ENCODE measurements at places on chromosomes 2 and 18.

DNA sequence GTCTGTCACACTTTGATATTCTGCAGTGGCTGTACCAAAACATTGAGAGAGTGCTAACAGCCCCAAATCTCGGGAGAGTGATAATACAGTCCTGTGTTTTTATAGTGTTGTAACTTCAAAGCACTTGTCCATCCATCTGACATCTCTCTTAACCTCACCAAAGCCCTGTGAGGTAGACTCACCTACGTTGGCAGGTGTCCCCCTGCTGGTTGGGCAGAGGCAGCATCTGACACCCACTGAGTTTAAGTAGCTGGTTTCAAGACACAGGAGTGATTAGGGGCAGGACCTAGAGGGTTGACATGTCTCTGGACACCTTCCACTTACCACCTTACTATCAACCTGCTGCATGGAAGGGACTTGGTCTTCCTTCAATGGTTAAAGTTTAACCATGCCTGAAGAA, 22.9 kb downstream of the COLEC12 start:
- no peak for DNase-seq

DNA sequence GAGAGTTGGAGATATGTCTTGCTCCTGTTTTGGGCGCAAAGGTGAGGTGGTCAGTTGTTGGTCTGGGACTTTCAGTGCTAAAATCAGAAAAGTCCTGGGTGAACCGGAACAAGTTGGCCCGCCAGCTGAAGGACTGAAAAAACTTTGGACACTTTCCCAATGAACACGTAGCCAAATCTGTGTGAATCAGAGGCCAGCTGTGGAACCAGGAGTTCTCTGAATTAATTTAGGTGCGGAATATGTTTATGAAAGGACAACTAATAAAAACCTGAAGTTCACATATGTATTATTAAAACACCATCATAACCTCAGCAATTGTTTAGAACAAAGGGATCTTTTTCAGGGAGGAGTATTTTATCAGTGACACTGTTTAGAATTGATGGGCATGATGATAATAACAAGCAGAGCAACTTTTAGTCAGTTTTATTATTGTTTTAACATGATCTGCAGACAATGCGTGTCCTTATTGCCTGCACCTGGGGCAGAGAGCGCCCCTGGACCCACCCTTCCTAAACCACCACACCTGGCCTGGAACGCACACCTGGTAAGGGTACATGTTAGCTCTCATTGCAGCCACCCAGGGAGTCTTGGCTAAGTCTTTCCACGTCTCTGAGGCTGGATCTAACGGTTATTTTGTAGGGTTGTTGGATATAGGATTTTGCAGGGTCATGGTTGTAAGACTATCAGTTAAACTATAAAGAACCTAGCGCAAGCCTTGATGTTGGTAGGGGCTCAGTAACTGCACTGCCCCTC, 9.9 kb upstream of the ODC1 start:
- no peak for DNase-seq

DNA sequence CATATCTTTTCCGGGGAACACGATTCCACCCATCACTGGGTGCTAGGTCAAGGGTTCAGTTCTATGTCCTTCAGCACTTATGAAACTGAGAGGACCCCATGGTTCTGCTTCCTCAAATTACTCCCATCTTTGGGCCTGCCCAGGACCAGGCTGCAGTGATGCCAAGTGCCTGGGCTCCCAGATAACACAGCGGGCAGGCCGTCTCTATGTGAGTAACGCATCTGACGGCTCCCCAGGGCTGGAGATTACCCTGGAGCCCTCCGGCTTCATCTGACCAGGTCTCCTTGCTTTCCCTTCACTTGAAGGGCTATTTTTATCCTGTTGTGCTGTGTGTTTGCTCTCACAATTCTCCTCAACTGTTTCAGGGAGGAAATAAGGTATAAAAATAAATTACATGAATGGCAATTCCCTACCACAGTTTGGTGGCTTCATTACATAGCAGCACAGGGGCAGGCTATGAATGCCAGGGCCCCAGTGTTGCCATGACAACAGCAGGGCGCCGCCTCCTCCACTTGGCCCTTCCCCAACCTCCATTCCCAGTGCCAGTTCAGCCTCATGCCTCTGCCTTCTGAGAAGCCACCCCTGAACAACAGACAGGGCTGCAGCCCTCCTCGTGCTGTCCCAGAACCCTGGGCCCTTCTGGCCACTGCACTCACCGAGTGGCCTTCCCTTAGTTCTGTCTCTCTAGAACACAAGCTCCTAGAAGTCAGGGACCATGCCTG, 25.4 kb upstream of the TMEM131 start:
- no peak for DNase-seq

- DNase-seq = no peak
Observed at GRCh38 chr2:144824306-144825080, 304.6 kb upstream of the ZEB2 start.

- no peak for DNase-seq
Observed at GRCh38 chr2:159051133-159051532, 82.7 kb downstream of the TANC1 start.

DNA sequence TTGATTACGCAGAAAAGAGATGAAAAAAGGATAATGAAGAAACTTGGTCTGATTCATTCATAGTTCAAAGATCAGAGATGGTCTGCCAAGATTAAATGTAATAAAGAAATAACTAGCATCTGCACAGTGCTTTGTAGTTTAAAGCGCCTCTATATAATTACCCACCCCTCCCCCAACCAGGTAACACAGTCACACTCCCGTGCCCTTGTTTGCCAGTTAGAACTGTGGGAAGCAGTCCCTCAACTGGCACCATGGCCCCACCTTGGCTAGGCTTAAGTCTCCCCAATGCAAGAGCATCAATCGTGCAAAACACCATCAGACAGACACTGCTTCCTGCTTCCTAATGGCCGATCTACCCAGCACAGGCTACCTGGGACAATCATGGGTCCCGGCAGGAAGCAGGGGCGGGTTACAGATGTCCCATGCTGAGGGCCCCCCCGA, 11.6 kb downstream of the ADCY3 start:
- DNase-seq = no peak

- no peak for DNase-seq
Observed at GRCh38 chr18:55422456-55423180, 165.4 kb downstream of the TCF4 start.

DNA sequence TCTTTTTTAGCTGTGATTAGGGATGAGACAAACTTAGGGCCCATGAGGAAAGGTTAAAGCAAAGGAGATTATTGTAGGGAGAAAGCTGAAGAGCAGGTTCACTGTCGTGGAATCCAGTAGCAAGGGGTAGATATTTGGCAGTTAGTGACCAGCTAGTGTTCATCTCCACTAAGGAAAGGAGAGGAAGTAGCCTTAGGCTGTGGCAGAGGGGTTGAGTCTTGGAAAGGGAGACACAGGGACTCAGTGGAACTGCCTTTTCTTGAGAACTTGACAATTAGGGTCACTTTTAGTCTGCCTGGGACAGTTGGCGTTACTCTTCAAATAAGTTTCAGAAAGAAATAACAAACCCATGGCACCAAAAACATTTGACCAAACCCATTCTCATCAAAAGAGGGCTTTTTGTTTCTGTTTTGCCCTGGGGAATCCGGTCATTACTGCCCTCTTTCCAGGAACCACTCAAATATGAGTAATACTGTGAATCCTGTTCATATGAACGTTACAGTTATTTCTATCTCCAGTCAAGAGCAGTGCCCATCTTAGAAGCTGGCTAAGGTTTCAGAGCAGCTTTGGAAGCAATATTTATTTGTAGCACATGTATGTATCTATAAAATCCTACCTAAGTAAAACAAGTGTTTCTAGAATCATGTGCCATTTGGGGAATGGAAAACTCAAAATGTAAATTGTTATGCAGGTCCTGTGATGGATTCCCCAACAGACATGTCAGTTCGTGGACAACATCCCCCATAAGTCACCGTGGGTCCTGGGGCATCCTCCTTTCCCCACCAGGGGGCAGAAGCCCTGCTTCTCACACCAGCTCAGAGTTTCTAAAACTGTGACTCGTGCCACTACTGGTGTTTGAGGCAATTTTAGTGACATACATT, 77.3 kb upstream of the PHLPP1 start:
- peak; percentile 78 for DNase-seq

DNA sequence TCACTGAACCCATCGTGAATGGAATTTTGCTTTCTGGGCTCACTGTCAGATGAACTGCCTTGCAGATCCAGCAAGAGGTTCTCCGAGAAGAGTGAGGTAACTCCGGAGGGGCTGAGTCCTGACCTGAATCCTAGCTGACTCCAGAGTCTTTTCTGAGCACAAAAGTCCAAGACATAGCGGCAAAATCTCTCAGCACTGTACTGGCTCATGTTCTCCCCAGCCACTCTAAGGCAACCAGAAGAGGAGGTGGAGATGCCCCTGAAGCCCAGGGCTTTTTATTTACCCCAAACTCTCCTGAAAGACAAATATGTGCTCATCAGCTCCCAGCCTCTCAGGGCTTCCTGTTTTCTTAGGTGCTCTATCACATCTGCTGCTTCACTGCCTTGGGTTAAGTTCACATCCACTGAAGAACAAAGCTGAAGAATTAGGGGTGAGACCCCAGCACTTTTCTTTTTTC, 221.8 kb downstream of the MREG start:
- DNase-seq = no peak

- DNase-seq = no peak
Observed at GRCh38 chr2:54871457-54872107, 148.1 kb downstream of the EML6 start.

- DNase-seq = no peak
Observed at GRCh38 chr2:112520234-112520783, 22.0 kb upstream of the POLR1B start.

GRCh38 chr2:237000481-237000880, 85.2 kb upstream of the COPS8 start:
- DNase-seq = no peak

- peak; percentile 36 for DNase-seq
Observed at GRCh38 chr2:134232868-134233727, 20.8 kb upstream of the MGAT5 start.

DNA sequence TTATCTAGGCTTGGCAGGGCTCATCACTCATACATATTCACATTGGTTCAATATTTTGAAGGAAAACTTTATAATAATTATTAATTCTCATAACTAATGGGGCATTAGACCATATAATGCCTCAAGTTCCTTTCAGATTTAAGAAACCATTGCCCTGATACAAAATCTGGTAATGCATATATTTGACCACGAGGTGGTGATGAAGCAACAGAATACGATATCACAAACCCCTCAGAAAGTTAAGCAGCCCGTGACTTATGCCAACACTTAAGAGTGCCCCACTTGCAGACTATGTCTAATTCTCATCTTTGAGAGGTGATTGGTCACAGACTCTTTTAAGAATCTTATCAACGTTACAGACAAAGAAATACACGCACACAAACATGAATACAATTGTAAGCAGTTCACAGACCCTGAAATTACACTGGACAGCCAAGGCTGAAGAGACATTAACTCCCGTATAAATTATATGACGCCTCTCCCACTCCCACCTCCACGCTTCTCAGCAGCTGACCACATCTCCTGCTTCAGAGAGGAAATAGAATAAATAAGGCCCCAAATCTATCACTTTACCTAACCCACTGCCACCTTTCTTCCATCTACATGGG, 20.7 kb upstream of the DNAH6 start:
- peak; percentile 6 for DNase-seq

DNA sequence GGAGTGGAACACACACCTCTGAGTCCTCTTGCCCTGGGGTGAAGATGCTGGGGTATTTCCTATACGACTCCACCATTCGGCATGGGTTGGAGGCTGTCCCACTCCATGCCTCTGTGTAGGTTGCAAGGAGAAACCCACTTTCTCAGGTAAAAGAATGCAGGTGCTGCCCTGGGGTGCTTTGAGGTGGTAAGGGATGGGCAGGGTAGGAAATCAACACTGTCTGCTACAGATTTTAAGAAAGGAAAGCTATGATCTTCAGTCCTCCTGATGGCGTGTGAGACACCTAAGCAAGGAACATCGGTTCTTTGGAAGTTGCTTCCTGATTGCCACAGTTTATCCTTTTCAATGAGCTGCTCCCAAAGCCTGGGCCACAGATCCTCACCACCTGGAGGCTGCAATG, 209.2 kb downstream of the NCK2 start:
- no peak for DNase-seq

- no peak for DNase-seq
Observed at GRCh38 chr2:118847762-118848172, 319 bp upstream of the EN1 start.

DNA sequence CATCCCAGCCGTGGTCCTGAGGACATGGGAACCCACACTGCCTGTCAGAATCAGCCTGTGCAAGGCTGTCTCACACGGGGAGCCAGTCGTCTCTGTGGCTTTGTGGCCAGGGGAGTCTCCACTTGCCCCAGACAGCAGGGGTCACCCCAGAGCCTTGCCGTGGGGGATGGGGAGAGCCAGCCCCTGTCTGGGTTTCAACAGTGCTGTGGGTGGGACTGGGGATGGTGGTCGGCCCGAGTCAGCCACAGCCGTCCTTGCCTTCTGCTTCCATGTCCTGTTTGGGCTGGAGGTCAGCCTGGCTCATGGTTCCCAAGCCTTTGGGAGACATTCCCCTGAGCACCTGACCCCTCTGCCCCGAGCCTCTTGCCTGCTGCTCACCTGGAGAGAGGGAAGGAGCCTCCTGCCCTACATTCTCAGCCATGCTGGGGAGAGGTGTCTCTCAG, 19.6 kb downstream of the GPR35 start:
- no peak for DNase-seq

DNA sequence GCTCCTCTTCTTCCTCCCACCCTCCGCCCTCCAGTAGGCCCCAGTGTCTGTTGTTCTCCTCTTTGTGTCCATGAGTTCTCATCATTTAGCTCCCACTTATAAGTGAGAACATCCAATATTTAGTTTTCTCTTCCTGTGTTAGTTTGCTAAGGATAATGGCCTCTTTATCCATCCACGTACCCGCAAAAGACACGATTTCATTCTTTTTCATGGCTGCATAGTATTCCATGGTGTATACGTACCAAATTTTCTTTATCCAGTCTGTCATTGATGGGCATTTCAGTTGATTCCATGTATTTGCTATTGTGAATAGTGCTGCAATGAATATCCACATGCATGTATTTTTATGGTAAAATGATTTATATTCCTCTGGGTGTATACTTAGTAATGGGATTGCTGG, 82.2 kb downstream of the COPS8 start:
- no peak for DNase-seq

- DNase-seq = no peak
Observed at GRCh38 chr18:77522051-77522675, 272.5 kb downstream of the GALR1 start.

DNA sequence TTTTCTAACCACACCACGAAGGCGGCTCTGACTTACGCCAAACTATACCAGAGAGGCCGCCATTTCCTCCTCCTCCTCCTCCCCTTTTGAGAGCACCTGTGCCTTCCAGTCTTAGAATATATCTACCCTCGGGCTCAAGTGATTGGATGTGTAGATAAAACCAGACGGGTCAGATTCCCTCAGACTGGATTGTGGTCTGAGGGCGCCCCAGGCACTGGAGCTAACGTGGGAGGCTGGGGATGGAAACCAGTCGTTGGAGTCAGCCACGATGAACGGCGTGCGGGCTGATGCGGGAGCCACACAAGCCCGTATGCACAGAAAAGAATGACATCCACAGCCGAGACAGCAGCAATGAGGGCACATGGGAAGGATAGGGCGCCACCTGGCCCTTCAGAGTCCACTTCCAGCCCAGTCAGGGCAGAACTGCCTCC, 12.3 kb upstream of the ODC1 start:
- DNase-seq = no peak

- peak; percentile 87 for DNase-seq
Observed at GRCh38 chr2:43169099-43169945, 57.1 kb downstream of the ZFP36L2 start.

Data from HL-60 (cell line).